Eye (tissue), 1 donor: ENCODE measurements at places on chromosomes 6 and 20.

- DNase-seq = no peak
Measured at GRCh38 chr6:75882734-75883133, 133.7 kb downstream of the MYO6 start.

- DNase-seq = no peak
Measured at GRCh38 chr6:100203400-100203799, 209.4 kb upstream of the MCHR2 start.

DNA sequence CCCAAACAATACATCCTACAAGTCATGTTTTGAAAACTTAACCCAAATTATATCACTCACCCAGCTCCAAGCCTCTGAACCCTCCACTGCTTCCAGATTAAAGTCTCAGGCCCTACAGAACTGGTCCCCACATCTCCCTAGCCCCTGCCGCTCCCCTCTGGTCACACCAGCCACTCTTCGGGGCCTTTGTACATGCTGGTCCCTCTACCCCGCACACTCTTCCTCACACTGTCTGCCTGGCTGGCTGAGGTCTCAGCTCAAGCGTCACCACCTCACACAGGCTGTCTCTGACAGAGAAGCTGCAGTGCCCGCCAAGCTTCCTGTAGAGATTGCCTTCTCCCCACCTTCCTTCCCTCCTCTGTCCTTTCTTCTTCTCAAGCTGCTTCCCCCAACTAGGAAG is 192.4 kb downstream of the PREX1 start:
- no peak for DNase-seq

DNA sequence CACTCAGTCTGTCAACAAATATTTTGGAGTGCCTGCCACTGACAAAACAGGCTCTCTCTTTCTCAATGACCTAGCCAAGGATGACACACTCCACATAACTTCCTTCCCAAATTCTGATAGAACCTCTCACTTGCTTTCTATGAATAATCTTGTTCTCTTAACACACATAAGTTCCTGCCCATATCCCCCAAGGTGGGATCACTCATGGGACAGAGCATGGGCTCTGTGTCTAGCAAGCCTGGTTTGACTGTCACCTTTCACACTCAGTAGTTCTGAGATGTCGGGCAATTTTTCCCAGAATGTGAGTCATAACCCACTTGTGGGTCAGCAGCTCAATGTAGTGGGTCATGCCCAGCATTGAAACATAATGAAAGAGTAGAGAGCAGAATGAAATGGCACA is 78.1 kb downstream of the LRFN2 start:
- DNase-seq = no peak

GRCh38 chr20:63232235-63233060 is 3.3 kb upstream of the BIRC7 start:
- DNase-seq = no peak

DNA sequence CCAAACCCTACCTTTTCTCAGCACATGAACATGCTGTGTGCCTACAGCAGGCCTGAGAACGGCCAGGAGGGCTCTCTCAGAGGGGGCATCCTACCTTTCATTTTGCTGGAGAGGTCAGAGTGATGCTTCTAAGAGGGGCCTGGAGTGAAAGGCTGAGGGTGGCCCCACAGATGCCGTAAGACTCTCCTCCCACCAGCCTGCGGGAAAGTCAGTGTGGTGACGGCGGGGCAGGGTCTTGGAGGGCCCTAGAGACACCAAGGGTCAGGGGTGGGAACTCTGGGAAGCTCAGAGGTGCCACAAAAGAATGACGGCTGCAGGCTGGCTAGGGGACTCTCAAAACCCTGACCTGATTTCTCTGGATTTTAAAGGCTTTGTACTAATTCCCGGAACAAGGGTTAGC is 107.6 kb downstream of the SLC23A2 start:
- DNase-seq = no peak

GRCh38 chr6:117459204-117459944 is 23.1 kb upstream of the DCBLD1 start:
- DNase-seq = no peak

DNA sequence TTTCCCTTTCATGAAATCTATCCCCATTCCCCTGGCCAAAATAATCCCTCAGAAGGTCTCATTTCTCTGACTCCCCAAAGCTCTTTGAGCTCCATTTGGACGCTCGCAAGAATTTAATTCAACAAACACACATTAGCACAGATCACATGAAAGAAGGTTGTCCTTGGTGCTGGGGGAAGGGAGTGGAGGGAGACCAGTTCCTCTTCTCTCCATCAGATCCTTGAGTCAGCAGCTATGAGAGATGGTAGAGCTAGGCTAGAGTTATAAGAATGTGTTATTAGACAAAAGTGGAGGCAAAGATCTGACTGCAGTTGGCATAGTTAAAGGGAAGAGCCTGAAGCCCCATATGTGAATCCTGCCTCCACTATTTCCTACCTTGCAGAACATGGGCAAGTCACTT is 184.2 kb upstream of the CDYL start:
- DNase-seq = no peak

- DNase-seq = no peak
Measured at GRCh38 chr20:51411870-51412269, 130.6 kb downstream of the NFATC2 start.

DNA sequence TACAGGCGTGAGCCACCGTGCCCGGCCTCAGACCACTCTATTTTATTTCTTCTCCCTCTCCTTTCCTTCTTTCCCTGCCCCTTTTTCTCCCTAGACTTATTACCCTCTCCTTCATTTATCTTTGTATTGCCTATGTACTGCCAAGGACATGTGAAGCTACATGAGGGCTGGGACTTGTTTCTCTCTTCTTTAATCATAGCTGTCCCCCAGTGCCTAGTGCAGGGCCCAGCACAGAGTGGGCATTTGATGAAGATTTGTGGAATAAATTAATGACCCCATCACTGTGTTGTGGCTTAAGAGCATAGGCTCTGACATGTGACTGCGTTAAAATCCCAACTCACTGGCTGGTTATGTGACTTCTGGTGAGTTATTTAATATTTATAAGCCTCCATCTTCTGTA is 6.0 kb downstream of the DOK5 start:
- DNase-seq = no peak

- peak; percentile 64 for DNase-seq
Measured at GRCh38 chr6:142088858-142089216, 43.9 kb upstream of the GJE1 start.
